ENCODE measurements at places on chromosomes 4 and X. TPM values are rescaled to one million over a fixed set of nuclear protein-coding genes. Genes with fewer than 3 reads are reported as not detected.

DNA sequence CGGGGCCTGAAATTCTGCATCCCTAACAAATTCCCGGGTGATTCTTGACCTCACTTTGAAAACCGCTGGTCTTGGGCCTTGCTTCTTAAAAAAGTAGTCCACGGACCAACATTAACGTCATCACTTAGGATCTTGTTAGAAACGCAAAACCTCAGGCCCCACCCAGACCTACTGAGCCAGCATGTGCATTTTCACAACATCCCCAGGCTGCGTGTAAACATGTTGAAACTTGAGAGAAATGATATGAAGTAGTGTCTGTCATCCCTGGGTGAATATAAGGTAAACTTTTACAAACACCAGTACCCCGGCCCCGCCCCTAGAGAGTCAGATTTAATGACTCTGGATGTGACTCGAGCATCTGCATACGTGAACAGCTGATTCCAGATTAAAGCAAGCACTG, 33.7 kb downstream of the SORBS2 start:
- DNase-seq = no peak

- DNase-seq = no peak
These were observed 137.7 kb downstream of the ARX start for GRCh38 chrX:24877854-24878650.

DNA sequence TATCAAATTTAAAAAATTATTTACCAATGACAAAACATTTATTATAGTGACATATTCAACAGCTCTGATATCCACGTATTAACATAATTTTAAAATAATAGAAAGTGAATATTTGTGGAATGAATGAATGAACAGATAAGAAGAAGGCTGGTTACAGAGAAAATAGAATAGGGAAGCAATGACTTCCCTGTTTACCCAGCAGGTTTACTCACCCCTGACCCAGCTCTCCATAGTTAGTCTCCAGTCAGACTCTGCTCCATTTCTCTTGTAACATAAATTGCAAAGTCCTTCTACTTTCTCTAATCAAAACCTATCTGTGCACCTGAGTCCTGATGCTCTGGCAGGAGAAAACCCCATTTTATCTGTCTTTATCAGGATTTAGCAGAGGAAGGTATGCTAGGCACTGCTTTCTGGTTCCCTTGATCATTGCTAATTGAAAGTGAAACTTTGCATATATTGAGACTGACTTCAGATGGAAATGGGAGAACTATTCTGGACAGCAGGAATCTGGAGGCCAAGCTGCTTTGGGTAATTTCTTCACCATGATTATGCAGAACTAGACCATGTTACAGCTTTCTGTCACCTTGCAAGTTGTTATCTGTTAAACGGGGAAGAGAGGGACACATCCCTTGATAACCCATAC, 363.0 kb downstream of the FAT4 start:
- no peak for DNase-seq

- DNase-seq = no peak
These were observed 189.9 kb upstream of the PGRMC2 start for GRCh38 chr4:128477540-128477939.

The XG gene
- not detected for total RNA-seq

The NXF2B gene
- not detected for total RNA-seq

Data from activated naive CD8-positive, alpha-beta T cell treated with anti-CD3 and anti-CD28 coated beads for 36 hours (primary cell).